ENCODE measurements at places on chromosomes 16 and 17.
A peak's percentile ranks its signal among the peaks of the same experiment; 100 is the strongest.

DNA sequence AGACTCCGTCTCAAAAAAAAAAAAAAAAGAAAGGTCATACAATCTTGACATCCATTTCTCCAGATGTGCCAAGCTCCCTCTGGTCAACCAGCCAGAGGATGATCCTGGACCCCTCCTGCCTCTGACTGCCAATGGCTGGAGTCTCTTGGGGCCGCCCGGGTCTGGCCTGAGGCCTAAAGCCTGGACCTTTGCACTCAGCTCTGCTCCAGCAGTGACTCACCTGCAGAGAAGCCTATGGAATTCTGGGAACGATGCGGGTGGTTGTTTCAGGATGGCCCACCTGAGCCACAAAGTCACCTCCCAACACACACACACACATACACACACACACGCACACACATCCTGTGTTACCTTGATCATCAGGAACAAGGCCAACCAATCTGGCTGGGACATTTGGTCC lies 64.0 kb upstream of the DNAH17 start:
- no peak for DNase-seq

DNA sequence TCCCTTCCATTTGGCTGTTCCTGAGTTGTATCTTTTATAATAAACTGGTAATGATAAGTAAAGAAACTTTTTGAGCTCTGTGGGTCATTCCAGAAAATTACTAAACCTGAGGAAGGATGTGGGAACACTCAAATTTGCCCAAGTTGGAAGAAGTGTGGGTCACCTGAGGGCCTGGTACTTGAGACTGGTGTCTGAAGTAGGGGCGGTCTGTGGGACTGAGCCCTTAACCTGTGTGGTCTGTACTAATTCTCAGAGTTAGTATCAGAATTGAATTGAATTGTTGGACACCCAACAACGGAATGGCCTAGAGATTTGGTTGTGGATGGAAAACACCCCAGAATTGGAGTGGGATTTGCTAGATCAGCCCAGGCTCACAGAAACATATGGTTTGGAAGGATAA lies 43.1 kb downstream of the IKZF3 start:
- DNase-seq = no peak

DNA sequence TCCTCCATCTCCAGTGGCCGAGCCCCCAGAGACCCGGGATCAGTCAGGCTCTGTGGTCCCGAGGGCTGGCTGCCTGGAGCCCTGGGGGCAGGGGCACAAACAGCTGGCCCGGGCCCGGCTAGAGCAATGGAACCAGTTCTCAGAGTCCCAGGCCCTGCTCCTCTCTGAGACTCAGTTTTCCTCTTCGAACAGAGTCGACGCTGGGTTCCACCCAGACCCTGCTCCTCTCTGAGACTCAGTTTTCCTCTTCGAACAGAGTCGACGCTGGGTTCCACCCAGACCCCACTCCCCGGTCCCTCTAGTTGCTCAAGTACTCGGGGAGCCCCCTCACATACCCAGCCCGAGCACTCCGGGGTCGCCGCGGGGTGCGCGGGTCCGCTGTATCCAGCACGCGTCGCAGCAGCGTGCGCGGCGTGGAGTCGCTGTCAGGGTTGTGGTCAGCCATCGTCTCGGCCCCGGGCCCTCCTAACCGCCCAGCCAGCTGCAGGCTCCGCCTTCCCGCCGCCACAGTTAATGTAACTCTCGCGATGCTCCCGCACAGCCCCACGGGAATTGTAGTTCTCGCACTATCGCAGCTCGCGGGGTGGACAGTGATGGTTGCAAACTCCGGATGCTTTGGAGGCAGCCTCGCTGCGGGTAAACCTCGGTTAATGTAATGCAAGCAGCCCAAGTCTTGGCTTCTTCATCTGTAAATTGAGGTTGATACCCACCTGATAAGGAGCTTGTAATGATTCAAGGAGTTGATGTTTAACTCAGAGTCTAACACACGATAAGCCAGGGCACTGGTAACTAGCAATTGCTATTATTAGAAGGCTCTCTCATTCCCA lies 8.5 kb upstream of the THAP11 start:
- peak; percentile 84 for DNase-seq

DNA sequence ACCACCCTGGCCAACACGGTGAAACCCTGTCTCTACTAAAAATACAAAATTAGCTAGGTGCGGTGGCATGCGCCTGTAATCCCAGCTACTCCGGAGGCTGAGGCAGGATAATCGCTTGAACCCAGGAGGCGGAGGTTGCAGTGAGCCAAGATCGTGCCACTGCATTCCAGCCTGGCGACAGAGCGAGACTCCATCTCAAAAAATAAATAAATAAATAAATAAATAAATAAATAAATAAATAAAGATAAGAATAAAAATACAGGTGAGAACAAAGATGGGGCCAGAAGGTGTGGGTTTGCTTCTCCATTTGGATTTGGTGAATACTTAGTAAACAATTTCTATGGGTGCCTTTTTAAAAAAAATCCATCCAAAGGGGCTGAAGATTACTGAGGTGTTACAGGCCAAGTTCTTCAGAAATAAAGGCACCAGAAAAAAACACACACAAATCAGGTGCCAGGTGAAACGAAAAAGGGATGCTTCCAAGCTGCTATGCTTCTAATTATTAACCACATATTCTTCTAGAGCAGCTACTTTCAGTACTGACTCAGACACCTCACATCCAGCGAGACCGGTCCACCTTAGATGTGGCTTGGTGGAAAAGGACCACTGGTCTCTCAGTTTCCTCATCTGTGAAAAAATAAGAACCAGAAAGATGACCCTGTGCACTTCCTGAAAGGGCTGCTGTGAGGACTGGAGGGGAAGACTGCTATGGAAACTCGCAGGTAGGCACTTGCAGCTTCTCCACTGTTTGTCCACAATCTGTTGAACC lies 9.2 kb downstream of the GLYR1 start:
- no peak for DNase-seq

DNA sequence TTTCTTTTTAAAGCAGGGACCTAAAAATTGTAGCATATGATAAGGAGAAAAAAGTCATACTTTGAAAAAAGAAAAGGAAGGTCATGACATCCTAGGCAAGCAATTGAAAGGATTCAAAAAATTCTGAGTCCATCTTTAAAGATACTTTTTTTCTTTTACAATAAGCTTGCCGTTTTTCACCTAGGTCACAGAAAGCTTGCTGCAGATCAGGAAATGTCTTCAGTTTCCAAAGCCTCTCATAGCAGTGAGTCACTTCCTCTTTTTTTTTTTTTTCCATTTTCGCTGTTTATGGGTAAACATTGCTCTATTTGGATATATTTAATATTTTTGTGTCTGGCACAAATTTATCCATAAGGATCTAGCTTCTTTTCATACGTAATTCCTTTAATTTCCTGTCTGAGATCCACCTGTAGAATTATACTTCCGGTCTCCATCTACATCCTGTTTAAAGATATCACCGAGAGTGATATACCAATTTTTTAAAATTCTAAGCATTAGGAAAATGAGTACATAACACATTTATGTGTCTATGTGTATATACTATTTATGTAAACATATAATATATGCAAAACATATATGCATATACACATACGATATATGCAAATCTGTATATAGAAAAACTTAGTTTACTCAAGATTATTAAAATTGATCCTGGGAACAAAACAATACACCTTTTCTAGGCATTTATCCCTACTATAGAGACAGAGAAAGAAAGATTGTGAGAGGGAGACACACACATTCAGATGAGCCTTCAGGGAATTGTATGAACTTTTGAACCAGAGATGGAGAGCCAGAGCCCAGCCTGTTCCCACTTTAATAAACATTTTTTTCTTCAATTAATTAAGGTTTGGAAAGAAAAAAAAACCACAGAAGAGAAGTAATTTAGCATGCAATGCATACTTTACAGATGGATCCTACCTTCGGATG lies 134.4 kb downstream of the SKAP1 start:
- no peak for DNase-seq

- DNase-seq = no peak
These were observed 299.3 kb downstream of the XYLT1 start for GRCh38 chr16:17171250-17172143.

- no peak for DNase-seq
These were observed 22.2 kb downstream of the ANKFN1 start for GRCh38 chr17:56175299-56175955.
